M059J (cell line): ENCODE measurements at places on chromosomes 6 and 20.

GRCh38 chr6:2375443-2375842, 130.0 kb upstream of the GMDS start:
- DNase-seq: no peak

DNA sequence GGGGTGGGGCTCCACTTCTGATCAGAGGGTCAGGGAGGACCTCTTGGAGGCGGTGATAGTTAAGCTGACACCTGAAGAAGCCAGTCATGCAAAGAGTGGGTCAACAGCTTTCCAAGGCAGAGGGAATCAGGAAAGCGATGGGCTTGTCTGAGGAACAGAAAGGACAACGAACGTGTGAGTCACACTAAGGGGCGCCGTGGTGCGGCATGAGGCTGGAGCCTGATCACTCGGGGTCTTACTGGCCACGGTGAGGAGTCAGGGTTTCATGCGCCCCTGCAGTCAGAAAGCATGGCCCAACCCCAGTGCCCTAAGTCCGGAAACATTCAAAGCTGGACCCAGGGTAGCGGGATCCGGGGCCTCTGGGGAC, 50.6 kb upstream of the SLC32A1 start:
- no peak for DNase-seq

- DNase-seq: peak; percentile 54
Measured at GRCh38 chr6:20875369-20875963, 341.2 kb downstream of the CDKAL1 start.

- DNase-seq: no peak
Measured at GRCh38 chr20:23095499-23095898, 9.4 kb upstream of the CD93 start.

DNA sequence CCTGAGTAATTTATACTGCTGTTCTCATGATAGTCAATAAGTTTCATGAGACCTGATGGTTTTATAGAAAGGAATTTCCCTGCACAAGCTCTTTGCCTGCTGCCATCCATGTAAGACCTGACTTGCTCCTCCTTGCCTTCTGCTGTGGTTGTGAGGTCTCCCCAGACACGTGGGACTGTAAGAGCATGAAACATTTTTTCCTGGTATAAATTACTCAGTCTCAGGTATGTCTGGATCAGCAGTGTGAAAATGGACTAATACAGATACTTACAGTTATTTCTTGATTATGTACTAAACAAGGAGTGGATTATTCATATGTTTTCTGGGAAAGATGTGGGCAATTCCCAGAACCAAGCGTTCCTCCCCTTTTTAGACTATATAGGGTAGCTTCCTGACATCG, 1.9 kb upstream of the TRIM38 start:
- DNase-seq: peak; percentile 12

- DNase-seq: peak; percentile 68
Measured at GRCh38 chr20:48284837-48285236, 499.6 kb upstream of the SULF2 start.

DNA sequence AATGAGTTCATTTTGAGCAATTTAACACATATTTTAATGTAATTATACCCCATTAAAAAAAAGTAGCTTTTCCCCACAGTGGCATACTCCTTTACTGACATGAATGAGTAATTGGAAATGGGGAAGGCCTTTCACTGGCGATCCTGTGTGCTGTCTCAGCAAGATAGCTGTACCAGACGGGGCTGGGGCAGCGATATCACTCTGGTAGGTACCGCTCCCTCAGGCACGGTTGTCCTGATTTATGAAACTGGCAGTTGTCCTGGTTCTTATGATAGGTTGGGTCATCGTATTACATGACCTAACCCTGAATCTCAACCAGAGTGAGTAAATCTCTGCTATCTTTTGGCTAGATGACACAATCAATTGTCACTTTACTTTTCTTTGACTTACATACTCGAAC, 355.0 kb upstream of the MAP3K7 start:
- no peak for DNase-seq

DNA sequence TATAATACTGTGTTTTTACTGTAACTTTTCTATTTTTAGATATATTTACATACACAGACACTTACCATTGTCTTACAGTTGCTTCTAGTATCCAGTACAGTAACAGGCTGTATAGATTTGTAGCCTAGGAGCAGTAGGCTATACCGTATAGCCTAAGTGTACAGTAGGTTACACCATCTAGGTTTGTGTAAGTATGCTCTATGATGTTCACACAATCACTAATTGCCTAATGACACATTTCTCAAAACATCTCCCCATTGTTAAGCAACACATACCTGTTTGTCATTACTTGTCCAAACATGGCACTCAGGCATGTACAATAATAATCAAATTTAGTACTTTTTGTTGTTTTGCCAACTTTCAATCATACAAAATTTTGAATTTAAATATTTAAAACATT, 757.3 kb downstream of the DOK5 start:
- no peak for DNase-seq

DNA sequence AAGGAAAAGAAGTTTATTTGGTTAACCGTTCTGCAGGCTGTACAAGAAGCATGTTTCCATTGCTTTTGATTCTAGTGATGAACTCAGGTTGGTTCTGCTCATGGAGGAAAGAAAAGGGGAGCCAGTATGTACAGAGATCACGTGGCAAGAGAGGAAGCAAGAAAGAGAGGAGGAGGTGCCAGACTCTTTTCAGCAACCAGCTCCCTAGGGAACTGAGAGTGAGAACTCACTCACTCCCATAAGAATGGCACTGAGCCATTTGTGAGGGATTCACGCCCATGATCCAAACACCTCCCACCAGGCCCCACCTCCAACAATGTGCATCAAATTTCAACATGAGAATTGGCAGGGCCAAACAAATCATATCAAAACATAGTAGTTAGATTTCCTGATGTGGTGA, 649.1 kb downstream of the EPM2A start:
- no peak for DNase-seq

- no peak for DNase-seq
Measured at GRCh38 chr20:8583566-8584043, 451.5 kb downstream of the PLCB1 start.

DNA sequence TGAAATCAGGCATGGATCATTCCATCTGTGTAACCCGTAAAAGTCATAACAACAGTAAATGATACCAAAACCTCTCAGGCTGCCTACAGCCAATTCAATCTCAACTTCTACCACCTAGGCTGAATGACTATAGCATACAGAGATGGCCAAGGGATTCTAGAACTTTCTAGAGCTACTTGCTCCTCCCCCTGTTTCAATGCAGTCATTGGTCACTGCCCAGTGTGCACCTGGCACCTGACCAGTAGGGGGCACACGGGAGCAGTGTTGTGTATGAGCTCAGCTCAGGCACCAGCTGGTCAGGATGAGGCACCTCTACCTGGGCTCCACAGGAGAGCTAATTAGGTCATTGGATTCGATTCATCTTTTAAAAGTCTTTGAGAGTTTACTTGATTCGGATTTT, 86.2 kb downstream of the PLEKHG1 start:
- DNase-seq: peak; percentile 14

DNA sequence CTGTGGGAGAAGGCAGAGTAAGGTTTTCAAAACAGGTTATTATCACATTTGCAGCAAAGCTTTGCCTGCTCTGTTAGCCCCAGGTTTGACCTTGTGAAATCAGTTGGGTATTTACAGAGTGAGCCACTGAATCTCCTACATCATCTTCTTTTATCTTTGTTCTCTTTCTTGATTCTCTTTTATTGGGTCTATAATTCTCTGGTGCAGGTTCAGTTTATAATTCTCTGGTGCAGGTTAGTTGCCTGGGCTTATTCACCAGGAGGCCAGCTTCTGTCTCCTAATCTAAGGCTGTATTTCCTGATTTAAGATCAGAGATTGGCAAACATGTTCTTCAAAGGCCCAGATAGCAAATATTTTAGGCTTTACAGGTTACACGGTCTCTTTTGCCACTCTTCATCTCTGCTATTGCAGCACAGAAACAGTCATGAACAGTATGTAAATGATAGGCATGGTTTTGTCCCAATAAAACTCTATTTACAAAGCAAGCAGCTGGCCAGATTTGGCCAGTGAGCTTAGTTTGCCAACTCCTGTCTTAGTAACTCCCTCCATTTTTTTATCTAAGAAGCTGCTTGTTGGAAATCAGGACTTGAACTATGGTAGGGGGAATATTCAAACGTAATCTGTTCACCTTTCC, 205.0 kb upstream of the RIMS1 start:
- DNase-seq: no peak

DNA sequence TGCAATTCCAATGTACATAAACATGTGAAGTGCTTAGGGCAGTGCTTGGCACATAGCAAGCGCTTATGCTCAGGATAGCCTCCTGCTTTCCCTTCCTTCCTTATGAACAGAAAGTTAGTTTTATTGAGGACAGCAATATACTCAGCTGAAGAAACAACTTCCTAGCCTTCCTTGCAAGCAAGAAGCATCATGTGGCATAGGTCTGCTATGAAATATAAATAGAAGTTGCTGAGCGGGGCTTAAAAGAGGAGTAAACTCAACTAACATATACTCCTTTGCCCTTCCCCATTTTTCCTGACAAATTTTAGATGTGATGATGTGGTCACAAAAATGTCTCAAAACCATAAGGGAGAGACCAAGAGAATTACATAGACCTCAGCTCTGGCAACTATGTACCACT, 98.9 kb downstream of the KIF16B start:
- no peak for DNase-seq

DNA sequence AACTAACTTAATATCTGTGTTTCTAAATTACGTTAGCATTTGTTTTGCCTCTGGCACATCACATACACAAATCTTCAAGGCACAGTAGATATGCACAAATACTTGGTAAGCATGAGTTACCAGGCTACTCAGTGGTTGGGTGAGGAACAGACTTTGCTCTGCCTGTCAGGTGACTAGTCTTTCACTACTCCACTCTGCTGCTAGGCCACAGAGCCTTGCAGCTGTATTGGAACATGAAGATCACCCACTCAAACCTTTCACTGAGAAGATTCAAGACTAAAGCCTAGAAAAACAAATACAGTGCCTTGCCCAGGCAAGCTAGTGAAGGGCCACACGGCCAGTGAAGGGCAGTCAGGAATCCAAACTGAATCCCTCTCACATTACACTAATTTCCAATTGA, 47.0 kb downstream of the DTNBP1 start:
- no peak for DNase-seq

DNA sequence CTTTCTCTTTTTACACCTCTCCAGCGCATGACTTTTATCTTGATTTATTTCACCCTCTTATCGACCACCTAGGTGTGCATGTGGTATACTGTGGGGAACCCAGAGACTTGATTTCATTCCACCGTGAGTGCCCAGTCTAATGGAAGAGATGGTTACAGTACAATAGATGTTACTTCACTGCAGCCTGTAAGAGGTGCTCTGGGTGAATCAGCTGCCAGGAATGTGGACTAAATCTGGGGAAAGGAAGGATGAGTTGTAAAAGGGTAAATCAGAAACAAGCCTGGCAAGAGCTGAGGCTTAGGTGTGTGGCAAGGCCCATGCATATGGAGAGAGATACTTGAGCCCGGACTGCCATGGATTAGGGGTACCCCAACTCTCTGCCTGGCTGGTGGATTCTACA, 7.4 kb downstream of the STK35 start:
- peak; percentile 90 for DNase-seq

- peak; percentile 25 for DNase-seq
Measured at GRCh38 chr6:132763269-132763668, 5.6 kb upstream of the VNN2 start.

- no peak for DNase-seq
Measured at GRCh38 chr20:10020937-10021336, 13.8 kb upstream of the ANKEF1 start.

GRCh38 chr6:152272486-152272885, 364.7 kb downstream of the SYNE1 start:
- peak; percentile 44 for DNase-seq

GRCh38 chr20:19832875-19833274, 74.8 kb downstream of the RIN2 start:
- DNase-seq: no peak

DNA sequence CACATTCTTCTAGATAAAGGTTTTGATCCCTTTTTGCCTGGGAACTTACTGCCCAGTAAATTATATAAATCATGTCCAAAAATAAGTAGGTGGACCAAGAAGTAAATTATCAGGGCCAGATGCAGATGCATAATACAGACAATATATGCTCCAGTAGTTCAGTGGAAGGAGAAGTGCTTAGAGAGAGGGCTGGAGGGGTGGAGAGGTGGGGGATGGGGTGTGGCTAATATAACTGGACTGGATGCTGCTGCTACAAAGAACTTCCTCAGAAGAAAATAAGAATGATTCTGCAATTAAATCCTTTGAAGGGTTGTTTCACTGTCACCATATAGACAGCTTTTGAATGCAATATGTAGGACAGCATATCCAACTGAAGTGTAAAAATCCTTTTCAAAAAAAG, 14.8 kb upstream of the TFAP2D start:
- DNase-seq: no peak

- peak; percentile 39 for DNase-seq
Measured at GRCh38 chr20:58598211-58599015, 52.7 kb upstream of the STX16 start.

DNA sequence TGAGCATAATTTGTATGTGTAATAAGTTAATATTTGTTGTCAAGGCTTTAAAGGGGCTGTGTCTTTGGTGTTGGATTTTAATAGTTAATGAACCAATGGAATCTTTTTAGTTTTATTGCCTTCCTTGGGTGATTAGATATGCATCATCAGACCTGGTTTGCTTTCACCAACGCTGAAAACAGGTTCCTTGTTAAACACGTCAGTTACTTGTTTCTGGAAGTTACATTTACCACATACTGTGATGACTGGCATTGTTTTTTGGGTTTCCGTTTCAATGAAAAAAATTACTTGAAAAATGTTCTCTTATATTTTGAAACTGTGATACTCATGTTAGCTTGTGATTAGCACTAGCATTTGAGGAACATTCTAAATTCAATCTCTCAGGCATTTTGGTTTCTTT, 58.6 kb upstream of the RNF144B start:
- DNase-seq: no peak

- DNase-seq: no peak
Measured at GRCh38 chr20:9117548-9117947, 48.7 kb downstream of the PLCB4 start.

DNA sequence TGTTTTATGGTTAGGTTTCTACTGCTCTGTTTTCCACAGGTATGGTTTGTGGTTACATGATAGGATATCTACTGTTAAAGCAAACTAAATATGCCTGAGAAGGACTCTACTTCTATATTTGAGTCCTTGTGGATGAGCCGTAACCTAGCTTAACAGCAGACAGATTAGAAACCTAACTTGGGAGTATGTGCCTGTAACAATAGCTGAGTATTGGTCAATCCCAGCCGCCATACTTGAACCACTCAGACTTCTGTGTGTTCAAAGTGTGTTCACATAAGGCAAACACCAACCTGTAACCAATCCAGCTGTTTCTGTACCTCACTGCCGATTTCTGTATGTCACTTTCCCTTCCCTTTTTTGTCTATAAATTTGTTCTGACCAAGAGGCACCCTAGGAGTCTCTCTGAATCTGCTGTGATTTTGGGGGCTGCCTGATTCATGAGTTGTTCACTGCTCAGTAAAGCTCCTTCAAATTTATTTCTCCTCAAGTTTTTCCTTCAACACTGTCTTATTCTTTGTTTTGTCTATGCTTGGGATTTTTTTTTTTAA, 37.1 kb downstream of the PHF3 start:
- no peak for DNase-seq

- DNase-seq: peak; percentile 62
Measured at GRCh38 chr6:166419286-166419685, 36.5 kb upstream of the MPC1 start.
